ENCODE measurements at places on chromosomes 11 and 22.

- no peak for DNase-seq
Observed at GRCh38 chr11:24046731-24047130, 450.1 kb upstream of the LUZP2 start.

- DNase-seq = no peak
Observed at GRCh38 chr22:19565382-19566278, 41.4 kb upstream of the CLDN5 start.

GRCh38 chr11:123362186-123362585, 67.9 kb upstream of the GRAMD1B start:
- DNase-seq = no peak

DNA sequence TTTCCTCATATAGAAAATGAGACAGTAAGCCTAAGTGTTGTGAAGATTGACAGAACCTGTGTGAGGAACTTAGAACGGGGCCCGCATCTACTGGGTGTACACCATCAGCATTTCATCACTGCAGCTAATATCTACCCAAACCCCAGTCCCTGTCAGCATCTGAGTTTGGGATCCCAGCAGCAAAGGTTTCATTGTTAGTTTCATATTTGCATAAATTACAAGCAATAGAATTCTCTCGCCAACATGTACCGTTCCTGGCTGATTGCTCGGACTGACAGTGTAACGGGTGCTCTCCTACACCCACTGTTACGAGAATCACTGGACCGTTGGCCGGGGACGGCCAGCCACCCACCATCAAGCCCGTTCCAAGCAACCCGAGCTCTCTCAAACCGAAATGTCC, 10.4 kb upstream of the TMPRSS6 start:
- DNase-seq = peak; percentile 59

GRCh38 chr11:22808571-22809197, 20.9 kb downstream of the SVIP start:
- DNase-seq = no peak

GRCh38 chr11:44338698-44339529, 29.0 kb upstream of the ALX4 start:
- no peak for DNase-seq

DNA sequence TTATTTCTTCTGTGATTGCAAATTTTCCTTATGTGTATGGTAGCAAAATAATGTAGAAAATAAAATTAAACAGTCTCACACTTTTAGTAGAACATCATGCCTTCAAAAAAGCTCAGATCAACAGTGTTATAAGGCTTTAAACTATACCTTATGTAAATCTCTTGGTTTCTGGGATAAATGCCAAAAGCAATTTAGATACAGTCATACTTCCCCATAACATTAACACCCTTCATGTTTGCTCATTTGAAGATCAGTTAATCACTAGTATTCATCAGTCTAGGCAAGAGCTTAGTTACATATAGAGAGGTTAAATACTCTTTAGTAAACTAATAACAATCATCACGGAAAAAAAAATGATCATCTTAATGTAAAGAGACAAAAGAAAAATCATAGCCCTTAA, 421.8 kb upstream of the ANO3 start:
- no peak for DNase-seq

- DNase-seq = no peak
Observed at GRCh38 chr11:126834149-126834548, 166.4 kb downstream of the KIRREL3 start.

DNA sequence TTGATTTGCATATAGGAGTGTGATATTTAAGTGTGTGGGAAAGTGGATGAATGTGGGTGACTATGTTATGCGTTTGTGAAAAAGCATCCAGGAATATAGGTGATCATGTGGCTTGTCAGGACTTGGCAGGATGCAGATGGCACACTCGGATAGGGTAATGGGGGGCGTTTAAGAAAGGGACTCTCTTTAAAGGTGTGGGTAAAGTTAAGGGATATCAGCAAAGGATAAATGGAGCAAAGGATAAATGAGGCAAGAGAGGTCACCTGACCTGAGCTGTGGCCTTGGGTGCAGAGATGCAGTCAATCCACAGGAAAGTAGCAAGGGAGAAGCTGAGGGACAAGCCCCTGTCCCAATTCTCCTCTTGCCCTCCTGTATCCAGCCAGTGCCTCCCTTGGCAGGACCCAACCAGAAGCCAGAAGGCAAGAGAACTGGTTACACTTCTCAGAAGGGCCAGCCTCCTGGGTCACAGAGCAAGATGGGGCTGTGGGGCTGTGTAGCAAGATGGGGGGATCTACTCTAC, 47.5 kb upstream of the GRAMD1B start:
- DNase-seq = no peak

DNA sequence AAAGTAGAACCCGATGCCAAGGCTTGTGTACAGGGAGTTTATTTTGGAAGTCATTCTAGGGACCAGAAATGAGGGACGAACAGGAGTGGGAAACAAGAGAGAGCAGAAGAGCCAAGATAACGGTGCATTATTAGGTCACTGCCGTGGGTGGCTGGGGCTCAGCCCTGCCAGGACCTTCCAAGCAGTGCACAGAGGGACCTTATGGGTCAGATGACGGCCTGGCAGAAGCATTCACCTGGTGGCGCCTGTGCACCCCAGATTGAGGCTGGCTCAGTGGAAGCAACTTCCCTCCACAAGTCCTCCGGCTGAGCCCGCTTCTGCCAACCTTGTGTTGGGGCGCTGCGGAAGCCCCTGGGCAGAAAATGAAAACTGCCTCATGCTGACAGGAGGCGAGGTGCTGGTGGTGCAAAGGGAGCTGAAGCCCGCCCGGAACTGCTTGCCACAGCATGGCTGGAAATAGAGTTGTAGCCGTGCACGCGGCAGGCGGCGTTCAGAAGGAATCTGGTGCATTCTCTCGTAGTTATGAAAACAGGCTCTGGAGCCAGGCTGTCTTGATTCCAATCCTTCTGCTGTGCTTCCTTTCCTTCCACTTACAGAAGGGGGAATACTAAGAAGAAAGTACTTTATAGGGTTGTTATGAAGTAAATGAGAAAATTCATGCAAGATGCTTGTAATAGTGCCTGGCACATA, 22.2 kb upstream of the TP53I11 start:
- DNase-seq = no peak

GRCh38 chr11:92687724-92688123, 281.7 kb upstream of the MTNR1B start:
- no peak for DNase-seq

GRCh38 chr22:44291265-44291664, 21.5 kb downstream of the SHISAL1 start:
- no peak for DNase-seq

DNA sequence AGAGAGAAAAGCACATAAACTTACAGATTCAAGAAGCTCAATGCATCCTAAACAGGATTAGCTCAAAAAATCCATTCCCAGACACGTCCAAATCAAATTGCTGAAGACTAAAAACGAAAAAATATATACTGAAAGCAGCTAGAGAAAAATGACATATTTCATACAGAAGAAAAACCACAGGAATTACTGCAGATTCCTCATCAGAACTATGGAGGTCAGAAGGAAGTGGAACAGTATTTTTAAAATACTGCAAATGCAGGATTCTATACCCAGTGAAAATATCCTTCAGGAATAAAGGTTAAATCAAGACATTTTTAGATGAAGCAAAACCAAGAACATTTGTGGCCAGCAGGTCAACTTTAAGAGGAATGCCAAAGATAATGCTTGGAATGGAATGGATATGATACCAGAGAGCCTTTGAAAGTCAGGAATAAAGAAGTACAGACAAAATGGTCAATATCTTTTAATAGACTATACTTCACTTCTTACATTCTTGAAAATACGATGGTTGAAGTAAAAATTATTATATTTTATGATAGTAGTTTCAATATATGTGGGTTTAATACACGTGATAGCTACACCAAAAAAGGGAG, 352.9 kb downstream of the CTTN start:
- no peak for DNase-seq

GRCh38 chr22:29074276-29074772, 1.5 kb downstream of the KREMEN1 start:
- DNase-seq = no peak

DNA sequence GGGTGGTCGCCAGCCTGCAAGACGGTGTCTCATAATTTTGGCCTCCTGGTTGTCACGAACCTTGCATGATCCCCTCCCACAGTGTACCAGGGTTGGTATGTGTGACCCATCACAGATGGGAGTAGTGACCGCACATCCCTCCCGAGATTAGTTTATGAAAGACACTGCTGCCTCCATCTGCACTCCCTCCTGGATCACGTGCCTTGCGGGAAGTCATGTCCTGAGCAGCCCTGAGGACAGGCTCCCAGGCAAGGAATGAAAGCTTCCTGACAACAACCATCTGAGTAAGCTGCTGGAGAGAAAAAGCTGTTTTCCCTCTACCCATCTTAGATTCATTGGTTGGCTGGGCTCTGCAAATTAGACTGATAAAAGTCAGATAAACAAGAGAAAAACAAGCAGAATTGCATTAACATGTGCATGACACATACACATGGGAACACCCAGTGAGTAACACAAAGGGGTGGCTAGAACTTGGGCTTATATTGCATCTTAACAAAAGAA, 14.4 kb upstream of the PAMR1 start:
- no peak for DNase-seq

DNA sequence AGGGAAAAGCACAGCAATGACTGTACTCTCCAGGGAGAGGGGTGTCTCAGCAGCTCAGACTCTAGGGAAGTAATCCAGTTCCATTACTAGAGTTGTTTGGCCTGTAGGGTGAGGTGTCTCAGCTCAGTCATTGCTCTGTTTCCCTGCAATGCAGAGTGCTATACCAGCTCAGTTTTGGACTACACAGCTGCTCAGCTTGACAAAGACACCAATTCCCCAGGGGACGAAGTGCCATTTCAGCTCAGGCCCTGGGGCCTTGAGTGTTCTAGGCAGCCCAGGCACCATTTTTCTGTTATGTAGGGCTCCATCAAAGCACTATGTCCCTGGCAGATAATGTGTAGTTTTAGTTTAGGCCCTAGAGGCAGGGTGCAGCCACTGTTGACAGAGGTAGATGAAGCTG, 18.2 kb downstream of the CALCB start:
- DNase-seq = no peak

DNA sequence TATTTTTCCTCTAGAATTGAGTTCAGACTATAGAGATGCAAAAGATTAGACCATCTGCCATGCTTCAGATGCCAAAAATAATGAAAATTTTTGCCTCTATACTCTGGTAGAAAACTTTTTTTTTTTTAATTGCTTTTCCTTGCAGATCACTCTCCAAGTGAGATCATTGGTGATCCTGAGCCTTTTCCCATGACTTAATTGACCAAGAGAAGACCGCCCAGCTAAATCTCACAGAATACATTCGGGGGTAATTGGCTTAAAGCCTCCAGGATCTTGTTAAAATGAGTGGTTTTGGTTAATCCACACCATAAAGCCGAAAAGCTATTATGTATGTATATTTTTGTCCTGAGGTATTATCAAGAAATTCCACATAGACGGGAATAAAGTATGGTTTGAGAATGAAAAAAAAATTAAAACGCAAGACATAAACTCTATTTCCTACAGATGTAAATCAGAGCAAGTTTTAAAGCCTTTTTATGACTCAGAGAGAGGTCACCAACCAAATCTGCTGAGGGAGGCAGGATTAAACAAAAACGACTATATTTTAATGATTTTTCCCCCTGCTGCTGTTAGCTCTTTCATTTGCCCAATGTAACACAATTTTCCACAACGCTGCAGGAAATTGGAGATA, 64.0 kb downstream of the PARVA start:
- no peak for DNase-seq

DNA sequence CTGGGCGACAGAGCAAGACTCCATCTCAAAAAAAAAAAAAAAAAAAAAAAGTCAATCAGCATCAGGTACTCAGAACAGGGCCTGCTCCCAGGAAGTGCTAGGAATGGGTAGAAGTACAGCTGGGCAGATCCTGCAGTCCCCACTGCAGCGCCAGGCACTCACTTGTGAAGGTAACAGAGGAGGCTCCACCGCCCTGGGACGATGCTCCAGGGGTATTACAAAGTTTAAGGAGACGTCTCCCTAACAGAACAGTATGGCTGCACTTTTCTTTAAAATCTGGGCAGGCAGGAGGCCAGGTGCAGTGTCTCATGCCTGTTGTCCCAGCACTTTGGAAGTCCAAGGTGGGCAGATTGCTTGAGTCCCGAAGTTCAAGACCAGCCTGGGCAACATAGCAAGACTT, 1449.0 kb downstream of the BRD1 start:
- no peak for DNase-seq

DNA sequence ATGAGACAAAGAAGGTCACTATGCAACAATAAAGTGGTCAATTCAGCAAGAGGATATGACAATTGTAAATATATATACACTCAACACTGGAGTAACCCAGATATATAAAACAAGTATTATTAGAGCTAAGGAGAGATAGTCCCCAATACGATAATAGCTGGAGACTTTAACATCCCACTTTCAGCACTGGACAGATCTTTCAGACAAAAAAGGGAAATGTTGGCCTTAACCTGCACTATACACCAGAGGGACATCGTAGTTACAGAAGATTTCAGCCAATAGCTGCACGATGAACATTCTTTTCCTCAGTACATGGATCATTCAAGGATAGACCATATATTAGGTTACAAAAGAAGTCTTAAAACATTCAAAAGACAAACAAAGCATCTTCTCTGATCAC, 29.9 kb downstream of the PIWIL3 start:
- no peak for DNase-seq

DNA sequence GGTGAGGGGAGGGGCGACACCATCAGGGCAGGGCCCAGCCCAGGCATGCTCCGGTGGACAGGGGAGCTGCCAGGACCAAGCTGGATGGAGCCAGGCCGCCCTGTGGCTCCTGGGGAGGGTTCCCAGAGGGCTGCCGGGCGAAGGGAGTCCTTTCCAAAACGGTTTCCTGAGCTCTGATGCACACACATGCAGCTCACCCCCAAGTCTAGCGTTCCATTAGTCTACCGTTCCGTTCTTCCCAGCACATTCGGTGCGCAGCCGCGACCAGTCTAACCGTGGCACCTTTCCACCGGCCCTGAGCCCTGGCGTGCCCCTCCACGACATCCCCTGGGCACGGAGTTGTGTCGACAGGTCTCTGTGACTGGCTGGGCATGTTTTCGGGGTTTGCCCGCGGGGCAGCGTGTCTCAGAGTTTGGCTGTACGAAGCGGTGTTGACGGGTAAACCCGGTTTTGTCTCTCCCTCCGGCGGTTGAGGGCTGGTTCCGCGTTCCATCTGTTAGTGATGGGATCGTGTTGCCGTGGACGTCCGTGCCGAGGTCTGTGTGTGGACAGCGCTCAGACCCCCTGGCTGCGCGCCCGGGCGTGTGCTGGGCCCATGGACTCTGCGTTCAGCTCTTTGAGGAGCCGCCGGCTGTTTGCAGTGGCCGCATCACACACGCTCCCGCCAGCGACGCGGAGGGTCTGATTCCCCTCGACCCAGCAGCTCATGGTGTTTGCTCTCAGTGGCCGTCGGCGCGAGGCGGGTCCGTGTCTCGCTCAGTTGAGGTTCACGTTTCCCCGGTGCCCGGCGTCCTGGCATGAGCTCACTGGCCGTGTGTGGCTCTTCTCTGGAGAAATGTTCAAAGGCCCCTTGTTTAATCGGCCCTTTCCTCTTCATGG, 121.2 kb downstream of the IGLL1 start:
- DNase-seq = no peak
